Left renal cortex interstitium (tissue), 4 donors: ENCODE measurements at places on chromosomes 5 and 9. TPM values are rescaled to one million over a fixed set of nuclear protein-coding genes. Genes with fewer than 3 reads are reported as not detected.

Gene AMBP
- 1.9 TPM for polyA plus RNA-seq

Gene CHSY3
- polyA plus RNA-seq = 3.4 TPM

DNA sequence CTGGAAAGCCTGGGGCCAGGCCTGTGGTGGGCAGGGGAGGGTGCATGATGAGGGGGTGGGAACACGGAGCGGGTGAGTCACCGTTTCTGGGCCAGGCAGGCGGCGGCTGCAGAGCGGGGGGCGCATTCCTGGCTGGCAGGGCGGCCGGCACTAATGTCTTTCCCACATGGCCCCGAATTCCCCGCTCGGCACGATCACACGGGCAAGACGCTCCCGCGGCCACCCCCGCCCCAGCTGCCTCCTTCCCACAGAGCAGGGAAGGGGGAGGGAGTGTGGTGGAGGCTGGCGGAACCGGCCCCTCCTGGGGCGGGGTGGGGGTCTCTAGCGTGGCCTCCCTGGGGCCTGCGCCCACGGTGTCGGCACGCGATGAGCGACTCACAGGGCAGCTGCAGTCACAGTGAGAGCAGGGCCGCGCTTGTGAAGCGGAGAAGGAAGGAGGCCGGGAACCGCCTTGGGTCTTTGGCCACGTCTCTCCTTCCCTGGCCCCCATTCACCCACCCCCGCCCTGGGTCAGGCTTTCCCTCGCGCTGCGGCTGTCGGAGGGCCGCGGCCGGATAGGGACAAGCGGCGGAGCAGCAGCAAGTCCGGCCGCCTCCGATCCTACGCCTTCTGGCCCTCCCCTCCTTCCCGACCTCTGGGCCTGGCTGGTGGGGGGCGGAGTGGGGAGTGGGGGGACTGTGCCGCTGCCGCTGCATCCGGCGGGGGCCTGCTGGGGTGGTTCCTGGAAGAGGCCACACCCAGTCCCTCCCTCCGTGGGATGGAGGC lies 48.9 kb downstream of the CXXC5 start:
- DNase-seq = no peak

GRCh38 chr5:138610918-138611677 lies 35.9 kb upstream of the HSPA9 start:
- DNase-seq = peak; percentile 58

DNA sequence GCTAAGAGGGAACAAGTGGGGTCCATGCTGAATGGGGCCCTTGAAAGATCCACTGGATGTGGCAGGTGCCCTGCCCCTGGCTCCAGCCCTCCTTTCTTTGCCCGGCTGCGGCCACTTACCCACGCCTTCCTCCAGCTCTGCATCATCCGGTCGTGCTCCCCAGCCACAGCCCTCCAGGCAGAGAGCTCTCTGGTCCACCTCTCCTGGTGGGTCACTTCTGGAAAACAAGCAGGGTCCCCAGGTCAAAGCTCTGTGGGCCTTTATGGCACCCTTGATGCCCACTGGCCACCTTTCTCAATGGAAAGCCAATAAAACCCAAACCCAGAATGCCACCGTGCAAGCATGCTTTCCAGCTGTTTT lies 45.0 kb downstream of the SECISBP2 start:
- no peak for DNase-seq

GRCh38 chr5:73066466-73066865 lies 53.9 kb upstream of the TMEM171 start:
- DNase-seq = no peak

Gene RNF130
- 71.0 TPM for polyA plus RNA-seq

GRCh38 chr5:112205846-112206245 lies 213.2 kb downstream of the EPB41L4A start:
- DNase-seq = no peak

GRCh38 chr5:123482258-123482657 lies 29.7 kb upstream of the CSNK1G3 start:
- DNase-seq = no peak

Gene PAEP
- 0.38 TPM for polyA plus RNA-seq

DNA sequence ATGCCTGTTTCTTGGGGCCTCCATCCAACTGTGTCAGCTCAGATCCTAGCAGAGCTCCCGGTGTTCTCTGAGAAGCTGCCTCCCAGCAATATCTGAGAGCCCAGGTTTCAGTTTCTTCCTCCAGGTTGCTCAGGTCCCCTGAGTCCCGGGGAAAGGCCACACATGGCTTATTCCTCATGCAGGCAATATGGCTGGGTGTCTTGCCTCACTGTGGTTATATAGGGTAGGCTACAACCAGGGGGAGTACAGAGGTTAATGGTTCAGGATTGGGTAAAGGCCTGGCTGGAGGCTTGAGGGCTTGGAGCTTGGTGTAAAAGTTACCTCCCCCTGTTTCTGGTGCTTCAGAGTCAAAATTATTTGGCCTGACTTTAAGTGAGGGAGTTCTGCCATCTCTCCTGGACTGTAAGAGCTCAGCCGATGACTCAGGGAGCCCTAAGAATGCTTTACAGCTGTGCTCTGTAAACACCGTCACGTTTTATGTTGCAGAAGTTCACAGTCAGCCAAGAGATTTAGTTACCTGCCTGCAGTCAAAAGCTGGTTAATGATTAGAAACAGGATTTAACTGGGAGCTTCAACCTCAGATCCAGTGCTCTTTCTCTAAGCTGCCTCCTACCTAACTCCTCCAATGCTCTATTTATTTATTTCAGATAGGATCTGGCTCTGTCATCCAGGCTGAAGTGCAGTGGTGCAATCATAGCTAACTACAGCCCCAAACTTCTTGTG lies 24.3 kb upstream of the UBAP2 start:
- peak; percentile 58 for DNase-seq

Gene PCDHGA12
- 2.4 TPM for polyA plus RNA-seq

GRCh38 chr9:100473276-100474081 lies 530 bp downstream of the TMEFF1 start:
- no peak for DNase-seq

Gene ARID3C
- polyA plus RNA-seq = 0.16 TPM

- no peak for DNase-seq
Observed at GRCh38 chr5:27009540-27009915, 28.9 kb downstream of the CDH9 start.

Gene CFAP157
- 7.7 TPM for polyA plus RNA-seq

DNA sequence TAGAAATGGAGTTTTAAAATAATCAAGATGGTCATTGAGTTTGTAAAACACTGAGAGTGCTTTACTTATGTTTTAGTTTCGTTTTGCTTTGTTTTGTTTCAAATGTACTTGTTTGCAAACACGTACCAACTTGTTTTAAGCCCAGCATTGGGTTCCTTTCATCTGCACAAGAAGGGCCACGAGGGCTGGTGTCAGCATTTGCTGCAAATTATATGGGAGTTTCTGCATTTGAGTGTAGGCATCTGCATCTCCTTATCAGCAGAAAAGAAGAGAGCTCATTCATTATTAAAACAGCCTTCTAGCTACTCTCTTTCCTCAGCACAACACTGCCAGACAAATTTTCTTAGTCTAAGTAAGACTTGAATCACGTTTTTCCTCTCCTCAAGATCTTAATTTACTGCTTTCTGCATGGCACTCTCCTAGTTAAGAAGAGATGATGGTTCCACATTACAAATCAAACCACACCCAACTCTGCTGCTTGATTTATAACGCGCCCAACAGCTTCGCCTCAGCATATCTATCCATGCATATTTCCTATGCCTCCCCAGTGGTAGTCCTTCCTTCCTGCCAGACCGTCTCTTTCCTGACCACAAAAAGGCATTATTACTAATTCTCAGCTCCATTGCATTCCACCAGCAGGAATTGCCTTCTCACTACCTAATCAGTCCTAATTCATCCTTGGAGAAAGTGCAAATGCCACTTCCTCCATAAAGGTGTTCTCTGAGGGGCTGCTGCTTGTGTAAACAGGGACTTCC lies 95.2 kb upstream of the CAST start:
- DNase-seq = no peak

- no peak for DNase-seq
Observed at GRCh38 chr5:74394528-74394915, 246.0 kb downstream of the ENC1 start.

- DNase-seq = no peak
Observed at GRCh38 chr5:83946516-83946915, 225.9 kb upstream of the HAPLN1 start.

Gene CNTFR
- polyA plus RNA-seq = 33.1 TPM

GRCh38 chr9:129455151-129455995 lies 165.5 kb downstream of the C9orf50 start:
- DNase-seq = no peak

DNA sequence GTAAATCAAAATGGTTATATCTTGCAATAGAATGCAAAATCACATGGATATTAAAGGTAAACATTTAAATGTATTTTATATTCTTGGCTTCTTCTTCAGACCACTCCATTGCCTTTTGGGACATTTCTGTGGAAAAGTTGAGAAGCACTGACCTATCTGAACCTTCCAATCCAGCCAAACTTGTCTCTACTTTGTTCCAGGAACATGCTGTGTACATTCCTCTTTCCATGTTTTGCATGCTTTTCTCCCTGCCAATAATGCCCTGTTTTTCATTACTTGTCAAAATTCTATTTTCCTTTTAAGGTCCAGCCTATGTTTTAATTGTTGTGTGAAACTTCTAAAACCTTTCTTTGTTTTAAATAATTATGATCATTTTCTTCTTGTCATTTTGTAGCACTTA lies 28.3 kb downstream of the JAK2 start:
- DNase-seq = no peak

- DNase-seq = no peak
Observed at GRCh38 chr9:12094046-12094445, 599.1 kb upstream of the TYRP1 start.

- peak; percentile 29 for DNase-seq
Observed at GRCh38 chr9:10265153-10265631, 347.6 kb downstream of the PTPRD start.

DNA sequence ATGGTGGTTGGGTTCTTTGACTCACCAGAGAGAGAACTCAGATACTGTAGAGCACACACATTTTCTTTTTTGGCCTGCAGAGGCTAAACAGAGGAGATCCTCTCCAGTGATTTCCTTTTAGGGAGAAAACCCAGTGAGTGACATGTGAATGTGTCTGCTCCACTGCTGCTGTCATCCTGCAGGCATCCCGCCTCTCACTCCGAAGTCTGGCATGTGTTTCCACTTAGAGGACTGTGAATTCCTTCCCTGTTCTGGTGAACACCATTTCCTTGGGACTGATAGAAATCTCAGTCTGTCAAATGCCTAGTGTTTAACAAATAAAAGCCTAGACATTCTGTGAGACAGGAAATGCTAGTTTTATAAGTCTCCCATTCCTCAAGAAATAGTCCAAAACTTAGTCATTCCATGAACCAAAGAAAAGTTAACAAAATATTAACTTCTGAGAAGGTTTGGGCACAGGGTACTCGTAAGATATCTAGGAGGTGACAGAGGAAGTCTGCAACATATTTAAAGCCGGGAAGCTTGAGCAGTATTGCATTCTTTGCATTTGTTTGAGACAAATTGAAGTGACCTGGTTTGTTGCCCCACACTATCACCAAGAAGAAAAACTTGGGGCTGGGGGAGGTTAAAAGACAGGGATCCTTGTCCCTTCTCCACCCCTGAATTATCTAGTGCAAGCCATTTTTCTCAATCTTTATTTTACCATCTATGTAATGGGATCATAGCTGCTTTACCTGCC lies 74.9 kb upstream of the NIPAL4 start:
- DNase-seq = no peak

Gene DYNC2I2
- 81.0 TPM for polyA plus RNA-seq

Gene C1QTNF2
- 0.90 TPM for polyA plus RNA-seq

Gene CCNI2
- polyA plus RNA-seq = 3.7 TPM

Gene MARCHF11
- polyA plus RNA-seq = 6.9 TPM

- no peak for DNase-seq
Observed at GRCh38 chr9:79858508-79858907, 286.7 kb downstream of the TLE4 start.

Gene MEIKIN
- not detected for polyA plus RNA-seq

DNA sequence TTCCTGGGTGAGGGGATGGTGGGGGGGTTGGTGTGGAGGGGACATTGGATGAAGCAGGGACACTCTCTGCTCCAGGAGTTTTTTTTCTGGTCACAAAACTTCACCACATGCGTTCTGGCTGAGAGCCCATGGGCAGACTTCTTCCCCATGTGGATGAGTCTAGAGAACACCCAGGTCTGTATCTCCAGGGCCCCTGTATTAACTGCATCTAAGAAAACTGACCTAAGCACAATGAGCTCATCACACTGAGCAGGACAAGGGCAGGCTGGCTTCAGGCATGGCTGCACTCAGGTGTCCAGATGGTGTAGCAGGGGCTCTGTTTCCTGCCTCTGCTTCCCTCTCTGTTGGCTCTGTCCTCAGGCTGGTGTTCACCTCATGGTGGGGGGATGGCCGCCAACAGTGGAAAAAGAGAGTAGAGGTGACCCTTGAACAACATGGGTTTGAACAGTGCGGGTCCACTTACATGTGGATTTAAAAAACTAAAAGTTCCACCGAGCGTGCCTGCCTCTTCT lies 85.3 kb upstream of the STC2 start:
- DNase-seq = no peak

Gene FBP2
- polyA plus RNA-seq = 0.11 TPM

Gene SHOC1
- polyA plus RNA-seq = 1.4 TPM

Gene PPP2R2B
- polyA plus RNA-seq = 13.8 TPM

DNA sequence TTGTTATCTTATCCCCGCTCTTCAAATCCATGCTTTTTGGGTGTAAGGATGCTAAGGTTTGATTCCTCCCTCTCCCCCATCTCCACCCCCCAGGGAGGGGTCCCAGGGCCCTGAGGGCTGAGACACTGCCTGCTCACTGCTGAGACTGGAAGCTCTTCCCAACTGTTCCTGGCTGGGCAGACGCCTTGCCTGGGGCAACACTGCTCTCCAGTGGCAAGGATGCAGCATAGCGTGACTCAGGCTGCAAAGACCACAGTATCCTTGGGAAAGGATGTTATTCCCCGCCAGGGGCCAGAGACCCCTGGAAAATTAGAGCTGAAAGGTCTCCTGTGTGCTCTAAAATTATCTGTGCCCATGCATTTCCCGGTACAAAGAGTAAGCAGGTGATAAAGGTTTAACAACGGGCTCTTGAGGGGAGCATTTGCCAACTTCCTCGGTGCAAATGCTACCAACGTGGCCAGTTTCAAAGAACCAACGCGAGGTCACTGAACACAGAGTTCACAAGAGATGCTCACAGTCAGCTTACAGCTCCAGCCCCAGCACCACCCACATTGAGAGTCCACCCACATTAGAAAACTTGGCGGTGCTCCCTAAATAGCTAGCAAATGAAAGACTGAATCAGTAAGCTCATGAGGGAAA lies 271.9 kb downstream of the NSG2 start:
- DNase-seq = no peak
